ENCODE measurements at places on chromosomes 5 and 9.
A peak's percentile ranks its signal among the peaks of the same experiment; 100 is the strongest.

- H3K27ac ChIP-seq, result no peak overlapping the region
- H3K4me1 ChIP-seq, result no peaks in the 10 kb centered on the region
- no peak for DNase-seq
- H3K4me3 ChIP-seq, result no peak overlapping the region
- no peaks in the 10 kb centered on the region for H3K36me3 ChIP-seq
Observed at GRCh38 chr9:7921545-7922197, 122.1 kb upstream of the DMAC1 start.

GRCh38 chr9:69671311-69671878 is 776 bp downstream of the APBA1 start:
- no peak overlapping the region for H3K27ac ChIP-seq
- no peaks in the 10 kb centered on the region for H3K36me3 ChIP-seq
- H3K4me3 ChIP-seq, result peak overlapping the region; percentile 75
- H3K27me3 ChIP-seq, result no peaks in the 10 kb centered on the region
- DNase-seq, result no peak
- H3K4me1 ChIP-seq, result peaks cover 12% of the 10 kb centered on the region

GRCh38 chr9:81490605-81491331 is 198.6 kb downstream of the TLE1 start:
- H3K4me3 ChIP-seq, result no peak overlapping the region
- no peak for DNase-seq
- no peaks in the 10 kb centered on the region for H3K4me1 ChIP-seq
- H3K27me3 ChIP-seq, result no peaks in the 10 kb centered on the region
- no peak overlapping the region for H3K27ac ChIP-seq
- no peaks in the 10 kb centered on the region for H3K36me3 ChIP-seq

DNA sequence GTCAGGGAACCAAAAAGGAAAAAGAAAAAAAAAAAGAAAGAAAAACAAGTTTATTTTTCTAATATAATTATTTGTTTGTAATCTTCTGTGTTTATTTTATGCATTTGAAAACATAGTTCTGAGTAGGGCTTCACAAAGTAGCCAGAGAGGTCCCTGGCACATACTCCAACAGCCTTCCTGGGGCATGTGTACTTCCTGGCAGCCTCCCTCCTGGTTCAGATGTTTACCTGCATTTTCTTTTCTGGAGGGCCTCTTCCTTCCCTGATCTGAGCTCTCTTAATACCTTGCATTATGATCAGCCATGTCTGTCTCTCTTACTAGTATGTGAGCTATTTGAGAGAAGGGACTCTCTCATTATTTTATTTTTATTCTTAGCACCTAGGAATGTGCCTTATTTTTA is 361.8 kb downstream of the KDM4C start:
- H3K36me3 ChIP-seq, result no peaks in the 10 kb centered on the region
- H3K4me1 ChIP-seq, result no peaks in the 10 kb centered on the region
- H3K4me3 ChIP-seq, result no peak overlapping the region
- no peaks in the 10 kb centered on the region for H3K27me3 ChIP-seq

- H3K4me1 ChIP-seq, result peaks cover 5% of the 10 kb centered on the region
- H3K27ac ChIP-seq, result no peak overlapping the region
- no peaks in the 10 kb centered on the region for H3K36me3 ChIP-seq
- no peaks in the 10 kb centered on the region for H3K27me3 ChIP-seq
- no peak for DNase-seq
Observed at GRCh38 chr5:62260513-62260912, 45.5 kb upstream of the KIF2A start.

DNA sequence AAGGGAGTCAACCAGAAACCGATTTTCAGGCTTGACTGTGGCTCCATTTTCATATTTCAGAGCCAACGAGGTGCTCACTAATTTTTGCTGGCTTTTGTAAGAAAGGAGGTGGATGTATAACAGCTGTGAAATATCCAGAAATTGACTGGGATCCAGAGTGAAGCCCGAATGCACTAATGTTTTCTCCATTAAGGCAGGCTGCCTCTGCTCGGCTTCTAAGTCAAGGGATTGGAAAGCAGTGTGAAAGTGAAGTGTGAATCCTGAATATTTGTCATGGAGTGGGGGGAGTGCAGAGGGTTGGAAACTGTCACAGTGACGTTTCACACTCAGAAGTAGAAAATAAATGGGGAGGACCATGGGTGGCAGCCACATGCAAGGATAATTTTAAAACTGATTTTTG is 237.4 kb downstream of the GOLPH3 start:
- H3K4me3 ChIP-seq, result no peak overlapping the region
- no peaks in the 10 kb centered on the region for H3K27me3 ChIP-seq
- DNase-seq, result no peak
- no peaks in the 10 kb centered on the region for H3K36me3 ChIP-seq
- no peak overlapping the region for H3K27ac ChIP-seq
- H3K4me1 ChIP-seq, result peaks cover 4% of the 10 kb centered on the region

DNA sequence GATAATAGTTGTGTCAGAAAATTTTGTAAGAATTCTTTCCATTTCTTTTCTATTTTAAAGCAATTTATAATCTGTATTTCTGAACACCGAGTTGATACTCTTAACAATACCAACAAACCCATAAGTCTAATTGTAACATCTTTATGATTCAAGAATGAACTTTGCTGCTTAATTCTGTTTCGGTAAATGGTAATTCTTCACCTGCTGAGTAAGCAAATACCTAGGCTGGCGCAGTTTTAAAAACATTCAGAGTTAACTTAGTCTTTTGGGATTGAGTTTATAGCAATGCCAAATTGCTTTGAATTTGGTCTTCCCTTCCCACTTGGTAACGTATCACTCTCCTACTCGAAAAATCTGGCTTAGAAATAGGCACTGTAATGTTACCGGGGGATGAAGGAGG is 223.0 kb downstream of the MARCHF11 start:
- H3K4me3 ChIP-seq, result no peak overlapping the region
- no peaks in the 10 kb centered on the region for H3K36me3 ChIP-seq
- H3K27me3 ChIP-seq, result no peaks in the 10 kb centered on the region
- H3K27ac ChIP-seq, result no peak overlapping the region
- DNase-seq, result no peak

GRCh38 chr9:116716438-116716837 is 29.3 kb downstream of the TRIM32 start:
- no peaks in the 10 kb centered on the region for H3K36me3 ChIP-seq
- H3K4me3 ChIP-seq, result no peak overlapping the region
- DNase-seq, result no peak
- no peak overlapping the region for H3K27ac ChIP-seq

Measured in heart left ventricle (tissue), 16 donors.